ENCODE measurements at places on chromosomes 5 and 9.
A peak's percentile ranks its signal among the peaks of the same experiment; 100 is the strongest.

DNA sequence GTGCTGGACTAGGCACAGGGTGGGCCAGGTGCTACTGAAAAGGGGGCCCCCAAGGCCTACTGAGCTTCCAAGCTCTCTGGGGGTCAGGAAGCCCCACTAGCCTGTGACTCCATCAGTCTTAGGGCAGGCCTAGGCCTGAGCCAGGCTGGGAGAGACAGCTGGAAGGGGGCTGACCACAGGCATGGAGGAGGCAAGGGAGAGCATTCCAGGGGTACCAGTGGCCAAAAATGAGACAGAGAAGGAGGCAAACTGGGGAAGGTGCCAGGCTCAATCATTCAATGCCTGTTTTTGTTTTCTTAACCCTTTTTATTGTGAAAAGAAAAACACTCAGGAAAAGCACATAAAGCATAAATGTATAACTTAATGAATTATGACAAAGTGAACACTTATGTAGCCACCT is 26.2 kb upstream of the TCF7 start:
- DNase-seq: no peak

DNA sequence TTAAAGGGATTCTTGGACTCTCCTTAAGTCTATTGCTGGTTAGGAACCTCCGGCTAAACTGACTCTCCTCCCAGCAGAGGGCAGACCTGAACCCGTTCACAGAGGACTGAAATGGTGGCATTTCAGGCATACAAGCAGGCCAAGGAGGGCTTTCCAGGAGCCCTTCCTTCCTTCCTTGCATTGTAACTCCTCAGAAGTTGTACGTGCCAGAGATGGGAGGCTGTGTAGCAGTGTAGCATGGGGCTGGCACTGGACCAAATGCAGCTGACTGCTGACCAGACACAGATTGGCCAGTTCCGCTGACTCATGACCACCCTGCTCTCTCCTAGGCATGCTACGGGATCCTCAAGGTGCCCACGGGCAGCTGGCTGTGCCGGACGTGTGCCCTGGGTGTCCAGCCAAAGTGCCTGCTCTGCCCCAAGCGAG is 36.4 kb downstream of the JADE2 start:
- DNase-seq: no peak

- DNase-seq: no peak
Measured at GRCh38 chr9:94802251-94802650, 75.8 kb downstream of the AOPEP start.

DNA sequence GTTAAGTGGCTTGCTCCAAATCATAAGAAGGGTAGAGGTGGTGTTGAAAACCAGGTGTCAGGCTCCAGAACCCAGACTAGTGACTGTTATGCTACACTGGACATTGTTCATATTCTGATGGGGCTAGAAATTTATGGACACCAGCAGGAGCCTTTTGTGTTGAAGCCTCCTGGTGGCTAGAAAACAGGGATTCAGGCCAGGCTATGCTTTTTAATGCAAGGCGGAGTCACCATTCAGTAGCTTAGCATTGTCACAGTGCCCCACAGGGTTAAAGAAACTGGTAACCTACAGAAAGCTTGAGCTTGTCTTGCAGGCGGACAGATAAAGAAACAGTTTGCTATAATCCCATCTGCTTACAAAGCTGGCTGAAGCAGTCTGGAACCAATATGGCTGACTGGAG is 23.0 kb upstream of the GOLM1 start:
- no peak for DNase-seq

DNA sequence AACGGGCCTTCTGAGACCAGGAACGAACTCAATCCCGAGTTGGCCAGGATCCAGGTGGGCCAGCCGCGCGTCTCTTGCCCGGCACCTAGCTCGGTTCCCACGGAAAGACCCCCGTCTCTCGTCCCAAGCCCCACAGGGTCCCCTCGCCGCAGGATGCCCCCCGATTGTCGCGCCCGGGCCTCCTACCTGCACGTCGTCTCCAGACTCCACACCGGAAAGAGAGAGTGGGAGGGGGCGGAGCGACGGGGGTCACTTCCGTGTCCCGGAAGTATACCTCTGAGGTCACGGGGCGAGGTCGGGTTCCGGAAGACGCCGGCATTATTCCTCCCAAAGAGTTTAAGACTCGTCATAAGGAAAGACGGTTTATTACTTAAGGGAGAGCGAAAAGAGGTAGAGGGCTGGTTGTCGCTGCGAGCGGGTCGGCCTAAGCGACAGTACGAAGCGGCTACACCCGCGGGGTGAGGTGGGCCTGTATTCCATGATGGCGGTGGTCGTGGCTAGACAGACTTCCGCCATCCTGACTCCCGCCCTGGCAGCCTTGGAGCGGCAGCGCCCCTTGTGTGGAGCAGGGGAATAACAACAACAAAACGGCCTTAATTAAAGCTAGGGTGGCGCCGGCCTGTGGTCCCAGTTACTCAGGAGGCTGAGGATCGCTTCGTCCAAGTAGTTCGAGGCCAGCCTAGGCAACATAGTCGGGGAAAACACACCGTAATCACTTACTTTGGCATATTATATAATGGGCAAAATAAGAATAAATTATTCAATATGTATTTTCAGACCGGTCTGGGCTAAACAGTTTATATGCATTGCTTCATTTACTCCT is at the start of gene RPS14:
Gene RPS14, minus strand, starts transcription at position 223 of the 823 bp plus-strand sequence. CDS start 2,006 bp downstream, outside the sequence.
- peak; percentile 75 for DNase-seq

GRCh38 chr5:138033386-138033808 is 518 bp upstream of the FAM13B start:
- DNase-seq: no peak

- DNase-seq: no peak
Measured at GRCh38 chr5:34707451-34708107, 51.5 kb downstream of the RAI14 start.

- no peak for DNase-seq
Measured at GRCh38 chr9:123456011-123456410, 100.0 kb downstream of the CRB2 start.
